ENCODE measurements at places on chromosomes 13 and 19.

DNA sequence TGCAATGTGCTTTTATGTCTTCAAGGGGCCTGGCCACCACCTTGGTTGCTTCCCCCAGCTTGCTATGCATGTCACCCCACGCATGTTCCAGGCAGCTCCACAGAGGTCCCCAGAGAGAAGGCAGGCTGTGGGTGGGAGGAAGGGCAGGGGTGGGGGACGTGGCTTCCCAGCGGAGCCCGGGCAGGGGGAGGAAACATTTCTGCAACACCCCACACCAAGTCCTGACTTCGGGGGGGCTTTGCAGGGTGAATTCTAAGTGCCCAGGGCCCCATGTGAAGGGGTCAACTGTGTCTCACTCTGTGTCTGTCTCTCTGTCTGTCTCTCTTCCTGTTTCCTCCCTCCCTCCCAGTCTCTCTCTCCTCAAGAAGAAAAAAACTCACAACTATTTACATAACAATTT is 39.6 kb downstream of the LTBP4 start:
- DNase-seq: no peak

GRCh38 chr13:105406551-105406950 is 1128.9 kb downstream of the EFNB2 start:
- DNase-seq: no peak

DNA sequence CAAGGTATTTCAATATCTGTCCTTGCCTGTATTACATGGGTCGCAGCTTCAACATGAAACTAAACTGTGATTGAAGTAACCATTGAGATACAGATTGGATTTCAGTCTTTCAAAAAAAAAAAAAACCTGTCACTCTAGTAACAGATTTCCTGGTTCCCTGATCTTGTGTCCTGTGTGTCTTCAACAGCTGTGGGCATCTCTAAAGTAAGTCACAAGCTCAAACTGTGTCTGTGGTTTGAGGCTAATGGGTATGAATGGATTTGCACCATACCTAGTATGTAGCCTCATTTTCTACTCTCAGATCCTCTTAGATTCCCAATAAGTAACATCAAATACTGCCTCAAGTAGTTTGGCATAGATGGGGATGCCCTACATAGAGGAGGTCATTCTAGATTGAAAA is 300.1 kb downstream of the COG6 start:
- DNase-seq: no peak

GRCh38 chr13:93709506-93710244 is 483.1 kb downstream of the GPC6 start:
- DNase-seq: no peak

- DNase-seq: peak; percentile 63
Measured at GRCh38 chr13:51534041-51534817, 50.0 kb upstream of the WDFY2 start.

GRCh38 chr13:67283637-67284036 is 53.5 kb upstream of the PCDH9 start:
- DNase-seq: no peak

DNA sequence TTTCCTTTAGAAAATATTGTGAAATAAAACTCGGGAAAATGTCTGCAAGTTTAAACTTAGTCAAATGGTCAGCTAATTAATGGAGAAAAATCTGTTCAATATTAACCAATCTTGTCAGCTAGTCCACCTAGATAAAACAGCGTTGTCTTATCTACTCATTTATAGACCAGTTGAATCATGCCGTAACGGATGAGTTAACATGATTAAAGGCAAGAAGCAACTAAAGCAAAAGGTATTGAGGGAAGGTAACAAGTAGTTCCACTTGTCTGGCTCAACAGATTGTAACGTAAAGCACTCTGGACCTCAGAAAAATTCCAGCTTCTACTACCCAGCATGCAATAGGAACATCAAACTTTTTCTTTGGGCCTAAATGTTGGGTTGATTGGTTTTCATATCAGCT is 958.2 kb downstream of the DIAPH3 start:
- DNase-seq: no peak

DNA sequence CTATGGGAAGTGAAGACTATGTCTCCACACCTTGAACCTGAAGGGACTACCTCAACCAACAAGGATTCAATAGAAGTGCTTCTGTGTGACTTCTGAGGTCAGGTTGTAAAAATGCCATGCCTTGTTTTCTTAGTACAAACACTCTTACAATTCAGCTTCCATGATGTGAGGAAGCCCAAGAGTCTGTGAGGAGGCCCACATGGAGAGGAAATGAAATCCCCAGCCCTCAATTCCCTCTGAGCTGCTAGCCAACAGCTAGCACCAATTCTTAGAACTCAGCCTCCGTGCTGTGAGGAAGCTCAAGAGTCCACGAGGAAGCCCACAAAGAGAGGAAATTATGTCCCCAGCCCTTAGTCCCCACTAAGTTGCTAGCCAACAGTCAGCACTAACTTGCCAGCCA is 12.6 kb upstream of the LMTK3 start:
- no peak for DNase-seq

- DNase-seq: peak; percentile 32
Measured at GRCh38 chr13:51645154-51645650, 60.9 kb downstream of the WDFY2 start.

DNA sequence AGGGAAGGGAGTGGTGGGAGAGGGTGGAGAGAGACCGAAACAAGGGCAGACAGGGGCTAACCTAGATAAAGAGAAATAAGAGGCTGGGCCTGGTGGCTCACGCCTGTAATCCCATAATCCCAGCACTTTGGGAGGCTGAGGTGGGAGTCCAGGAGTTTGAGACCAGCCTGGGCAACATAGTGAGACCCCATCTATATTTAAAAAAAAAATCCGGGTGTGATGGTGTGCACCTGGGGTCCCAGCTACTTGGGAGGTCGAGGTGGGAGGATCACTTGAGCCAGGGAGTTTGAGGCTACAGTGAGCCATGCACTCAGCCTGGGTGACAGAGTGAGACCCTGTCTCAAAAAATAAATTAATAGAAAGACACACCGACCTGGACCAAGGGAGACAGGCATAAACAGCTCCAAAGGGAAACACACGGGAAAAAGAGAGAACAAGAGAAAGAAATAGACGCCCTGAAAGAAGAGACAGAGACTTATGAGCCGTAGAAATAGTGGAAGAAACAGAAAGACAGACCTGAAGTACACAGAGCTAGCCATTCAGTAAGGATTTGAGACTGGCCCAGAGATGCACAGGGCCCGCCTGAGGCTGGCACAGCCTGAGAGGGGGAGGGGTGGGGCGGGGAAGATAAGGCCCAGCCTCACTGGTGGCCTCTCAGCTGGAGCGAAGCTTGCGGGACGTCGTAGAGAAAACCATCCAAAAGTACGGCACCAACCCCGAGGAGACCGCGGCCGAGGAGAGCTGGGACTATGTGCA is 2.2 kb downstream of the CD37 start:
- DNase-seq: no peak

DNA sequence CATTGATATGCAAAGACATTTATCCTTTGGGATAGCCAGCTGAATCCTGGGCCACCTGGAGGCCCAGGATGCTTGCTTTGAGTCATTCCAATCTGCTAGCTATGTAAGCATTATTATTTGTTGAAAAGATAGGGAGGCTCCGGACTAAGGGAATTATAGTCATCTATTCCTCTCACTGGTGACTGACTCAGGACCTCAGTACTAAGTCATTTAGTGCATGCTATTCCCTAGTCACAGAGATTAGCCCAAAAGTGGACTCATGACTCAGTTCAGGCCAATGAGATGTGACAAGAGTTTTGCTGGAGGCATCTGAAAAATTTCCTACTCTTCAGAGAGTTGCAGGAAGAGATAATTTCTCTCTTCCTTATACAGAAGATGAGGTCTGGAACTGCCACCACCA is 67.9 kb upstream of the ITM2B start:
- no peak for DNase-seq

GRCh38 chr13:29270271-29270985 is 325.1 kb downstream of the SLC7A1 start:
- DNase-seq: no peak

DNA sequence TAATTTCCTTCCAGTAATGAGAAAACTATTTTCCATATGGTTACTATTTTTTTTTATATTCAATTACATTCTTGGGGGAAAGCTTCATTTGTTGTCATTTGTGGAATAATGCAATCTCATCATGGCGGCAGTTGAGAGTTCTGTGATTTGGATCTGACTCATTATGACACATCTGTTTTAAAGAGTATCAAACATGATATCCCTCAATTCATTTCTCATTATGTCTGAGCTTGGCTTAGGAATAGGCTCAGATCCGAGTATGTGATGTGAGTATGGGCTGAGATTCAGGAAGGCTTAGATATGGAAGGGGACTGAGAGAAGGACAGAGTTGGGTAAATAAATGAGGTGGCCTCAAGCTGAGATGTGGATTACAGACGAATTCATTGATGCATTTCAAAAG is 64.4 kb downstream of the POSTN start:
- no peak for DNase-seq

DNA sequence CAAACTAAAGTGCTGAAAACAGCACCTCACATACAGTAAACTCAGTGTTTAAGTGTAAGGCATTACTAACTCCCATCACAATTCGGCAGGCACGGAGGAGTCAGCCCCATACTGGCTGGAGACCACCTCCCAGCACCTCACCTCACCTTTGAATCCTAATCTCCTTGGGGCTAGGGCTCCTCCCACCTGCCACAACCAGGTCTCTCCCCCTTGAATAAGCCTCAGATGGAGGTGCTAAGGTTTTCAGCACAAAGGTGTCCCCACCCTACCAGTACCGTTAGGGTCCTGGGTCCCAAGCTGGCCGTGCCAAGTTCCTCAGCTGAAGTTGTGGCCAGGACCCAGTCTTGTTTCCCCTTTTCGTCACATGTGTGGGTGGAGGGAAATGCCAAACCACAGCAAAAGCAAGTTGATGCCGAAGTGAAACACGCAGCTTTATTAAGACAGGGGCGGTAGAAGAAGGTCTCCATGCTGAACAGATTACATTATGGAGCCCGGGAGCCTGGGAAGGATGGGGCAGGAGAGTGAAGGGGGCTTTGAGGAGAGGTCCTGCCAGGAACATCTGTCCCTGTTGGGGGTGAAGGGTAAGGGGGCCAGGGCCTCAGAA is at the start of gene IGFLR1:
TSS of gene IGFLR1 (minus strand) at position 332 of the 604 bp plus-strand sequence. CDS start 1,272 bp downstream, outside the sequence.
- peak; percentile 80 for DNase-seq

DNA sequence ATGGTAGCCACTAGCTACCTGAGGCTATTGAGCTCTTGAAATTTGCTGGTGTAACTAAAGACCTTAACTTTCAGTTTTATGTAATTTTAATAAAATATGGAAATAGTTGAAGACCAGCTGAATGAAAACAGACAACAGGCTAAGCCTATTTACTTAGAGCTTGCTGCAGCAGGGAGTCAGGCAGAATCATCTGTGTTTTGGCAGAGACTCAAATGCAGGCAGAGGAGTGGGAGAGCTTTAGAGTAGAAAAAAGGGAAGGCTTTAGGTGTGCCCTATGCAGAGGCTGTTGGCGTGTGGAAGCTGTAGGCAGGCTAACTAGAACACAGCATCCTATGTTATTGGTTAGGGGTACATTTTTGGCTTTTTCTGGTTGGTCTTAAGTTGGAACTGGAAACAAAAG is 304.9 kb upstream of the NBEA start:
- no peak for DNase-seq

GRCh38 chr13:107139006-107139405 is 571.1 kb upstream of the ARGLU1 start:
- no peak for DNase-seq

GRCh38 chr19:49546825-49547565 is 19.2 kb downstream of the RCN3 start:
- peak; percentile 85 for DNase-seq

GRCh38 chr13:96172066-96172465 is 82.2 kb downstream of the HS6ST3 start:
- no peak for DNase-seq

GRCh38 chr19:13978351-13979243 is 26.3 kb downstream of the DCAF15 start:
- DNase-seq: no peak

DNA sequence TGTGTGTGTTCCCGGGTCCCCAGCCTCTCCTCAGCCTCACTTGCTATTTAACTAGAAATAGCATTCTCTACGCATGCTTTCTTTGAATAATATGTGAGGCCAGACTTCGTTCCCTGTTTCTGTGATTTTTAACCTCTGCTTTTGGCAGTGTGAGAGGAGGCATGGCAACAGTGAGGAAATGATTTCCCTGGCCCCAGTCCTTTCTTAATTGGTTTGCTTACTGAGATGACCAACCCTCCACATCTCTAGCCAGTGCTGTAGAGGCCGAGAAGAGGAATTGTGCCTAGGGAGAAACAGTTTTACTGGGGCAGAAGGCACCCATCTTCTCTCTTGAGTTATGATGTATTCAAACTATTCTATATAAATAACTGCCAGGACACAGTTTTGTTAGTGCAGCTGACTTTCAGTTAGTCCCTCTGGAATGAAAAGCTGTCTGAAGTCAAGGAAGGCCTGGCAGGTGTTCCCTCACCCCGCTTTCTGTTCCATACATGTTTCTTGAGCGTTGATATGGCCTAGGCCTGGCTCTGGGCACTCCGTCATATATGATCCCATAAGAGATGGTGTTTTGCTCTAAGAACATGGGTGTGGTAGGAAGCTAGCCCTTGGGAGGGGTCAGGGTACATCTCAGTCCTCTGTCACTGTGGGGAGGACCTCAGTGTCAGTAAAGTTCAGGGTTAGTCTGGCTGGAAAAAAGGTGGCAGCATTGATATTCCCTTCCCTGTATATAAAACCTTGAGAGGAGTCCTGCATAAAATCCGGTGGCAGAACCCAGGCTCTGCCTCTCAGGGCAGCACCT is 73.7 kb upstream of the NPAS1 start:
- DNase-seq: no peak

- no peak for DNase-seq
Measured at GRCh38 chr19:7417671-7418324, 69.1 kb downstream of the ARHGEF18 start.

GRCh38 chr13:110306340-110306959 is 507 bp downstream of the COL4A1 start:
- DNase-seq: no peak

- DNase-seq: peak; percentile 83
Measured at GRCh38 chr19:40614622-40615411, 13.6 kb downstream of the LTBP4 start.

DNA sequence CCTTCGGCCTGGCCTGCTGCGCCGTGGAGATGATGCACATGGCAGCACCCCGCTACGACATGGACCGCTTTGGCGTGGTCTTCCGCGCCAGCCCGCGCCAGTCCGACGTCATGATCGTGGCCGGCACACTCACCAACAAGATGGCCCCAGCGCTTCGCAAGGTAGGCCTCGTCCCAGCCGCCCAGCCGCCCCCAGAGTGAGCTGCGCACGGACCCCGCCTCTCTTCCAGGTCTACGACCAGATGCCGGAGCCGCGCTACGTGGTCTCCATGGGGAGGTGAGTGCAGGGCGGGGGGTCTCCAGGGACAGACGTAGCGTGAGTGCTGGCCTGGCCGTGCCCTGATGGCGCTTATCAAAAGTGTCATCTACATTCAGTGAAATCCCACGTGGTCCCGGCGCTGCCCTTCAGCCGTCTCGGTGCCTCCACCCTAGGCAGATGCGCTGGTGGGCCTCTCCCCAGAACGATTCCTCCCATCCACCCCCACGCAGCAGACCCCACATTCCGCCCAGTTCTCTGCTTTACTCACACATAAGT is 7.2 kb downstream of the NDUFS7 start:
- DNase-seq: no peak
